ENCODE measurements at places on chromosomes 4 and X.
A peak's percentile ranks its signal among the peaks of the same experiment; 100 is the strongest.

DNA sequence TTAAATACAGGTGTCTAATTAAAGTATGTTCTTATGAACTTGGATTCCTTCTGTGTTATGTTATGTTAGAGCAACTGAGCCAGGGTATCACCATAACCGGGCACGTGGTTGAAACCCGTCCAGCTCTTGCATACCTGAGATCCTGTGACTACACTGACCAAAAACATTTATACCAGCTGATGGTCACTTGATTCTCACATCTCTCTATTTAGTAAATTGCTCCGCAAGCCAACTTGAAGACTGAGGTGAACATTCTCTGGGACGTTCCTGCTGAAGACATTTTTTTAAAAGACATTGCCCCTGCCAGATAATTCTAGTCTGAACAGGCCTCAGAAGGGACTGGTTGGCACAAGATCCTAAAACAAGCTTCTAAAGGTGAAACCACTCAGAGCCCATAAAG, 550.0 kb upstream of the DIPK2B start:
- no peak for DNase-seq

DNA sequence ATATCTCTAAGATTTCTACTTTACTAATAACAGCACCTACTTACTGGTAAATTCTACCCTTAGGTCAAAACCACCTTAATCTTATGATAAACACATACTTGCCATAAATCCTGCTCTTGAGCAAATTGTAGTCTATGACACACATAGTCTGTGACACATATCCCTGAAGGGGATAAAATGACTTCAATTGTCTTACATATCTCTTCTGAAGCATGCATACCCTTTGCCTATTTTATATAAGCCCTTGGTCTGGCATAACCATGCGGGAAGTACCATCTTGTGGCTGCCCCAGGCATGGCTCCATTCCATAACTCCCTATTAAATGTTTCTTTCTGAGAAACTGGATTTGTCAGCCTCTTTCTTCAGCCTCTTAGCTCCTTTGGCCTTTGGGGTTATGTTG, 248.9 kb downstream of the SLC7A11 start:
- no peak for DNase-seq

DNA sequence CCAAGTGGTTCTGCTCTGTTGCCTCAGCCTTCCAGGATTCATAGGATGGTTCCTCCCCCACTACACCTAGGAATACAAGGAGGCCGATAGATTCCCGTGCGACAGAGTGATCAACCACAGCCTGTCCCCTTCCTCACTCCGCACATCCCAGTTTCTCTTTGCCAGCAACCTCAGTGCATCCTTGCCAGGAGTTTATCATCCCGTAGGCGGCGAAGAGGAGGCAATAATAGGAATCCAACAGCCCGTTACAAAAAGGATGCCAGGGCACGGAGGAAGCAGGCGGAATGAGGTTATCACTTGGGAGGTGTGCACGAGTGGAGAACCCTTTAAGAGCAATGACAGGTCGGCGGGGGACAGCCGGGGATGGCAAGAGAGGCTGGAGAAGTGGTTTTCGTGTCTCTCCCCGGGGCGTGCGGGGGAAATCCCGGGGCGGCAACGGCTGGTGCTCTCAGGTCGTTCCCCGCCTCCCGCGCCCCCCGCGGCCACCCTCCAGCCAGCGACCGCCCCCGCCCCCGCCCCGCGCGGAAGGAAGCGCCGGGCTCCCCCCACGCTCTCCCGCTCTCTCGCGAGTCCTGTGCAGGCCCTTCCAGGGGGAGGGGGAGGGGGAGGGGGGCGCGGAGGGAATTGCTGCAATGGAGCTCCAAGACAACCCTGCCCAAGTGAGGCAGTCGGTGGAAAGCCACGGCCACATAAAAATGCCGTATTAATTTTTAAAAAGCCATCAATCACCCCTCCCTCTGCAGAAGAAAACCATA, 1.6 kb downstream of the PPP3CA start:
- peak; percentile 51 for DNase-seq

GRCh38 chrX:148337873-148338272, 162.5 kb upstream of the AFF2 start:
- no peak for DNase-seq

- no peak for DNase-seq
Measured at GRCh38 chrX:67347145-67347544, 196.7 kb upstream of the AR start.

- DNase-seq = no peak
Measured at GRCh38 chr4:123284168-123284567, 112.4 kb upstream of the SPRY1 start.

- DNase-seq = peak; percentile 31
Measured at GRCh38 chr4:15482842-15483241, 13.2 kb downstream of the CC2D2A start.

DNA sequence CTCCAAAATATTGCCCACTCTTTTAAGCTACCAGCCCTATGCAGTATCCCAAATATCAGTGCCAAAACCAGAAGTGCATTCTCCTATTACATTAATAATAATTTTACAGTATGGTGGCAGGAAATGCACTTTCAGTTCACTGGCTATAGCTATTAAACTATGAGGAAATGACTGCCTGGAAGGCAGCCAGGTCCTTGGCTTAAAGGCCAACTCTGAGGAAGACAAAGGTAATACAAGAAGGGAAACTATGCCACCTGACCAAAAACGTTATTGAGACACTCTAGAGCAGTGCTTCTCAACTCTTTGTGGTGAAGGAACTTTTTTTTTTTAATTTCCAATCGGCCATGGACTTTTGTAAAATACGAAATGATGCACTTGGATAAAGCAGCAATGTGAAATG, 133.6 kb upstream of the VAMP7 start:
- DNase-seq = no peak

DNA sequence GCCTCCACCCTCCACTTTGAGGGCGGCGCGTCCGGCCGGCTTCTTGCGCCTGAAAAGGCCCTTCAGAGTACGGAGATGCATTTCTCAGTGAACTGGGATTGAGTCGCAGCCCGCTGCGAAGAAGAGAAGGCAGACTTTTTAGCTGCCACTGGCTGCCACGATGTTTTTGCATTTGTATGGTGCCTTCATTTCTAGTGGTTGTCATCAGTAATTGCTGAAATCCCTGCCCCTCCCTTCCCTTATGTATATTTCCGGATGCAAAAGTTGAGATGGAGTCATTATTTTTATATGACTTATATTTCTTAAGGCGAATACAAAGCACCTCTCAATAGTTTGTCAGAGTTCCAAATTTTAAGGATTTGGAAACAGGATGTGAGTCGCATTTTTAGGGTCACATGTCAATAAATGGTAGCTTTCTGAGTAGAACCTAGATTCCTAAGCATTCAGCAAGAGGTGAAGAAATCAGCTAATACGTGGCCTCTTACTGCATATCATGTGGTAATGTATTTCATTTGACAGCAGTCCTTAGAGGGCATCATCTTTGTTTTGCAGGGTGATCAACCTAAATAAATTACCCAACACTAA, 658 bp downstream of the ATP6AP2 start:
- DNase-seq = no peak

- no peak for DNase-seq
Measured at GRCh38 chr4:31175242-31175910, 455.2 kb downstream of the PCDH7 start.

DNA sequence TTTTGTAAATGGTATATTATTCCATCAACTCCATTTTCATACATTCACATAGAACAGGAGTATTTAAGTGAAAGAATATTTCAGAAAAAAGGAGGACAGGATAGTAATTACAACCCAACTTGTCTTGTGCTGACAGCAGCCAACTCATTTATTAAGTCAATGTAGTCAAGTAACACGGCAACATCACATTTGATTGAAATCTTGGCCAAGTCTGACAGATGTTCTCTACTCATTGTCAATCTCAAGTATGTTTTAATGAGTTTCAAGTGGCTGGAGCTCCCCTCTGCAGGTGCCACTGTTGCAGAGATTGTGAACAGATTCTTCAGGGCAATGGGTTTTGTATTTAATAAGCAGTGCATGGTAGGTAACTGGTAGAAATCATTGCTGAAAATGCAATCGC, 332.5 kb downstream of the C4orf33 start:
- no peak for DNase-seq

GRCh38 chrX:130262231-130262630, 6.5 kb downstream of the ZNF280C start:
- DNase-seq = no peak

DNA sequence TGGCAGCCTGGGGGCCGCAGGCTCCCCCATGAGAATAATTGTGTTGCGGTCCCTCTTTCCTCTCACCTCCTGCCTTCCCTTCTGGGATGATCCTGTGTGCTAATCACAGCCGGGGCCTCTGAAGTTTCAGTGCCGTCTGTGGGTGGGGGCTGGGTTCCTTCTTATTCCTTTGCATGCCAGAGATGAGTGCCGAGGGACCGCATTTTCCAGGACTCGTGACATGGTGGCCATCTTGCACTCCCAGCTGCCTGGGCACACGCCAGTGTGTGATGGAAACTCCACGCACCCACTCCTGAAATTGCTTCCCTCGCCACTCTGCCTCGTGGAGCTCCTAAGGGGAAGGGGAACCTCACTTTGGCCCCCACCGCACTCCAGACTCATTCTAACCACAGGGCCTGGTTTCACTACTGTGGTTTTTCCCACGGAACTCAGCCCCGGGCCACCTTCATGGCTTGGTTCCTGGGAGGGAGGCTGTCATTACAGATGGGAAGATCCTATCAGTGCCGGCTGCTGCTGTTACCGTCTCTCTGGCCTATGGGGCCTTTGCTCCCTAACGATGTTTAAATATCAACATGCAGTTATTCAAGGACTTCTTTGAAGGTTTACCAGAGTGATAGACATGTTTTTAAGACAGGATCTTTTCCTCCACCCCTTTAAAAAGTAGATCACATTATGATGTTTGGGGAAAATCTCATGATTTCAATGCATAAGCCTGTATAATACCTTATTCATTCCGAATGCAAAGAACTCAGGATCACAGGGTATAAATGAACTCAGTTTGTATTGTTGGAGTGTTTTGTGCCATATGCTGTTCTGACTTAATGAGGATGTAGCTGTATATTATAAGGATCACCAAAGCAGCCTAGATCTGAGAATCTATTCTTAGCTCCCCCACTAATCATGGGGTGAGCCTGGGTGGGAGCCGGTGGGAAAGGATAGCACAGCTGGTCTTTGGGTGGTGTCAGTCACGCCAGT, 89.6 kb downstream of the SORCS2 start:
- no peak for DNase-seq

GRCh38 chr4:140256941-140257340, 103.0 kb upstream of the MAML3 start:
- DNase-seq = no peak

- DNase-seq = peak; percentile 25
Measured at GRCh38 chr4:499567-499966, 557 bp downstream of the PIGG start.

GRCh38 chrX:19875050-19875431, 12.4 kb downstream of the SH3KBP1 start:
- DNase-seq = no peak

DNA sequence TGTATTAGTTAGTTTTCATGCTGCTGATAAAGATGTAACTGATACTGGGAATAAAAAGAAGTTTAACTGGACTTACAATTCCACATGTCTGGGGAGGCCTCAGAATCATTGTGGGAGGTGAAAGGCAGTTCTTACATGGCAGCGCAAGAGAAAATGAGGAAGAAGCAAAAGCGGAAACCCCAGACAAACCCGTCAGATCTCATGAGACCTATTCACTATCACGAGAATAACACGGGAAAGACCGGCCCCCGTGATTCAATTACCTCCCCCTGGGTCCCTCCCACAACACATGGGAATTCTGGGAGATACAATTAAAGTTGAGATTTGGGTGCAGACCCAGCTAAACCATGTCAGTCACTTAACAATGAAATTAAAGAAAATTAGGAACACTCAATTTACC, 499.1 kb downstream of the FSTL5 start:
- no peak for DNase-seq

DNA sequence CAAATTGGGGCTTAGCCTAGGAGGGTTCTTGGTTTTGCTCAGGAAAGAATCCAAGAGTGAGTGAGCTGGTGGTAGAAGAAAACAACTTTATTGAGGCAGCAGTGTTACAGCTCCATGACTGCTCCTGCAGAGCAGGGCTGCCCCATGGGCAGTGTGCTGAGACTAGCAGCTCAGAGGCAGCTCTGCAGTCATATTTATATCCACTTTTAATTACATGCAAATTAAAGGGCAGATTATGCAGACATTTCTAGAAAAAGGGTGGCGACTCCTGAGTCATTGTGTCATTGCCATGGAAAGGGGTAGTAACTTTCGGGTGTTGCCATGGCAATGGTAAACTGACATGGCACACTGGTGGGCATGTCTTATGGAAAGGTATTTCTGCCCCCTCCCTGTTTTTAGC, 202.2 kb downstream of the CLCN4 start:
- no peak for DNase-seq

DNA sequence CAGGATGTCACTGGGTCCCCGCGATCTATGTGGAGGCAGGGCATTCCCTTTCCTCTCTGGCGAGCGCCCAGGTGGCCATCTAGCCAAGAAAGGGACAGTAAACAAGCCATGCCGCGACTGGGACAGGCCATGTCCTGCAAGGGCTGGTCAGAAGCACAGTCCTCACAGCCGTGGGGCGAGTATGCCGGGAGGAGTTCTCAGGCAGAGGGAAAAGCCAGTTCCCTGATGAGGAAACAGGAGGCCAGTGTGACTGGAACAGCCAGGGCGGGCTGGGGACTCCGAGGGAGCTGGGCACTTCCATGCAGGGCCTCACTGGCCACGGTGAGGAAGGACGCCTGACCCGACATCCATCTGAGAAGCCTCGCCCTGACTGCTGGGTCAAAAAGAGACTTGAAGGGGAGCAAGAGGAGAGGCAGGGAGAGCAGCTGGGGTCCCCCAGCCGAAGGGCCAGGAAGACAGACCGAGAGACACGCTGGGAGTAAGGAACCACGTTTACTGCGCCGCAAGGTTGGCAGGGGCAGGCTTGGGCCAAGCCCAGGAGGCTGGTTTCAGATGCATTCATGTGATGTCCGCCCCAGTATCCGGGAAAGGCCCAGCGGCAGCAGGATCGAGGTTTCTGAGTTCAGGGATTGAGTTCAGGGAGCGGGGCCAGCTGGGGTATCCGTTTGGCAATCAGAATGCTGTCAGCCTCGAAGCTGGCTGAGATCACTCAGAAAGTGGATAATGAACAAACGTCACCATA, 15.0 kb downstream of the CFAP99 start:
- no peak for DNase-seq

- DNase-seq = no peak
Measured at GRCh38 chr4:154872198-154872597, 91.1 kb downstream of the RBM46 start.

DNA sequence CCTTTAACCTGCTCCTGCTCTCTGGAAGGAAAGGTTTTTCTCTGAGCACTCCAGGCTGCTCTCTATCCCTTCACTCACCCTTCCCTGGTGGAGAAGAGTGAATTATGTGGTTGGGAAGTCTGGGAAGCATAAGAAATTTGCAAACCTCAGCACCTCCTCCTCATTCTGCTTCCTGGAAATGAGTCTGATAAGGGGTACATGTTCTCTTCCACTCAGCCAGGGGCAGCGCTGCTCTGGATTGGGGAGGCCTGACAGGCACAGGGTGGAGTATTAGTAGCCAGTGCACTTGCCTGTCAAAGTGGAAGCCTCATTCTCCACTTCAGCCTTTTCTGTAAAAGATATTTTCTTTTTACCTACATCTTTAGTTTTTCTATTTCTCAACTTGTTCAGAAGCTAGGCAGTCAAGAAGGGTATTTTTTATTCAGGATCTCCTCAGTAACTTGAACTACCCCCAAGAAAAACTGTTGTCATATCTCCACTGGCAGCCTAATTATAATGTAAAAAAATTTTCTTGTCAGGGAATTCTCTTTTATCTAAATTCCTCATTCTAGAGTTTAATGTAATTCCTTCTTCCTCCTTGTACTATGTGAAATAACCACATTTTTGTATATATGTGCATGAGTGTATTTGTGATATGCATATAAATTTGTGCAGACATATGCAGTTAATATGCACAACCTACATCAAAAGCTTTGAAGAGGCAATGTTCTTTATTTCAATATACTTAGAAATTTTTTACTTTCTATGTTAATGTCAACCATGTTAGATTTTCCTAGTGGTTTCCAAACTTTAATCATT, 15.3 kb downstream of the ADAMTS3 start:
- peak; percentile 21 for DNase-seq
